ENCODE measurements at places on chromosomes 7 and 10.

DNA sequence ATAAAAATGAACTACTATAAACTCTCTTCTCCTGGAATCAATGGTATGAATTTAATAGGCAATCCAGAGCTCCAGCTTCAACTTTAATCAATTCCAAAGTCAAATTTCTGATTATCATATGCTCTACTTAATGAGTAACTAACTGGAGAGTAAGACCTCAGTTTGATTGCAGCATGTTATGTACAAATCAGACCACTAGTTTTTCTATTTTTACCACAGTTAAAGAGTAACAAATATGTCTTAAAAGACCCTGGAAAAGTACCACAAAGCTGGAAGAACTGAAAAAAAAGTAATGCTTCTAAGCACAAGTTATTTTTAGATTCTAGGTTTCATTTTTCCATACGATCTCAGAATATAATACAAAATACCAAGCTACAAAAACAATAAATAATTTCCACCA, 56.0 kb upstream of the TNKS2 start:
- DNase-seq: no peak

GRCh38 chr7:80150611-80151273, 16.1 kb downstream of the GNAI1 start:
- no peak for DNase-seq

DNA sequence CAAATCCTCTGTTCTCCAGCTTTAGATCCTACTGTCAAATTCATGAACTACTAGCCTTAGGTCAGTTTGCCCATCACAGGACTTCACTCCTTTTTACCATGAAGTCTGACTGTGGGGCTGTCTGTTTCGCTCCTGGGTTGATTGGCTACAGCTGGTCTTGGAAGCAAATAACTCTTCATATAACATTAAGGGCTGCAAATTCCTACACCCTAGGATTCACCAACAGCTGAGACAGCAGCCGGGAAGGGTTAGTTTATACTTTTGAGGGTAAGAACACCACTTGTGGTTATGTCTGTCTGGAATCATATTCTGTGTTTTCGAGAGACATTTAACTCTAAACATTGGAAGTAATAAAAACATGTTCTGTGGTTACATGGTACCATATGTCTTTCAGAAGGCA, 55.9 kb upstream of the KIAA1217 start:
- no peak for DNase-seq

DNA sequence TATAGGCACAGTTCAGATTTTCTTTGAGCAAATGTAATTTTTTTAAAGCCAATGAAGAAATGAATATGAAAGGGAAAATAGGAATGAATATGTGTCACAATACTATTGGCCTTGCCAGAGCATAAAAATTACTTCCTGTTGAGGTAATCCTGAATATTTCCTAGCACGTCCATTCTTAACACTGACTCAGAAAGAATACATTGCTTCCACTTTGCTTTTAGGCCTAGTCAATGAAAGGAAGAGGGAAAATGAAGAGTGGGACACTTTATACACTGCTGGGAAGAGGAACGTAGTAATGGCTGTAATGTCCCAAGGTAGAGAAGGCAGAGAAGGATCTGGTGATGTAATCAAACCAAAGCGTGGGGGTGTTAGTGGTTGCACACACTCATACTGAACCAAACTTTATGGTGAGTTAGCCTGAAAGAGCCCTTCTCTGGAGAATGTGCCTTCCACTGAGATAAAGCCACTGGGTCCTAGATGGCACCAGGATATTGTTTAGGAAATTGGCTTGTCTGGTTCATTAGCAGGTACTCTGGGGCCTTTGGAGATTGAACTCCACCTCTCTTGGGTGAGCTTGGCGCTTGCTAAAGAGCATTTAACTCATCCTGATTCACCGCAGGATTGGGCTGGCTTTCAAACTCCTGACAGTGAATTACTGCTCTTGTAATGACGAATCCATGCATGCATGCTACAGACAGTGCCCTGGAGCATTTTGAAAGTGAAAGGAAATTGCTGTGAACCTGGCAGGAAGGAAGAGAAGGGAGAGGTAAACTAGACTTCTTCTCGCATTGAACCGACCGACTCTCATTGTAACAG, 254.9 kb downstream of the KIAA1217 start:
- DNase-seq: no peak

GRCh38 chr7:16232273-16232672, 189.1 kb downstream of the CRPPA start:
- DNase-seq: no peak

GRCh38 chr7:929311-929711, 25.2 kb downstream of the ADAP1 start:
- peak; percentile 1 for DNase-seq

DNA sequence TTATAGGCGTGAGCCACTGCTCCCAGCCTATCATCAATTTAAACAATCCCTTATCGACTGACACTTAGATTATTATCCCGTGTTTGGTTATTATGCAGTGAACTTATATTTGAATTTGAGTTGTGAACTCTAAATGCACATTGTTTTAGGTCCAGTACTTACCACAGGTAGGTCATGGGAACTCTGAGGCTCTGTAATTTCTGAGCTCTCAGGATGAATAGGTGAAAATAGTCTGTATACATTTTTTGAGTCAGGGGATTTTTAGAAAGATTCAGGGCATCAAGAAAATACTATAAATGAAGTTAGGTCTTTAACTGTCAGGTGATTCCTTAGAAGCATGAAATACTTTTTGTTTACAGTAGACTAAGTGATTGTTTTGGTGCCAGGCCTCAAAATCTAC, 8.8 kb downstream of the CCDC136 start:
- DNase-seq: no peak
